ENCODE measurements at places on chromosomes 4 and X.

DNA sequence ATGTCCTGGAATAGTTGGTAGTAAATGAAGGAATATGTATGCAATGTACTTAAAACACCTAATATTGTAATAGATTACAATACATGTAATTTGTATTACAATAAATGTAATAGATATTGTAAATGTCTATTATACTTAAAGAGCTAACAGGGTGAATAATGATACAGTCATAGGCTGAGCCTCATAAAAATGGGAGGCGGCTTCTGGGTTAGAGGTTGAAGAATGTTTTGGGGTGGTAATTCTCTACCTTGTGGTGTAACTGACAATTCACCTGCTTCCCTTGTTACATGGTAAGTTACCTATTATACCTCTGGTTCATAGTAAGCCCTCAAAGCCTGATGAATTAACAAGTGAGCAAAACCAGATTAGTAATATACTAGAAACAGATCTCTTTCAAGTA, 26.0 kb downstream of the ATP8A1 start:
- H3K27me3 ChIP-seq, result no peaks in the 10 kb centered on the region
- no peak for DNase-seq
- H3K36me3 ChIP-seq, result no peaks in the 10 kb centered on the region
- no peak overlapping the region for H3K4me3 ChIP-seq
- H3K27ac ChIP-seq, result no peak overlapping the region

GRCh38 chr4:2116687-2117400, 57.7 kb downstream of the NAT8L start:
- no peaks in the 10 kb centered on the region for H3K27me3 ChIP-seq
- no peak overlapping the region for H3K27ac ChIP-seq
- H3K4me3 ChIP-seq, result no peak overlapping the region
- no peaks in the 10 kb centered on the region for H3K36me3 ChIP-seq

DNA sequence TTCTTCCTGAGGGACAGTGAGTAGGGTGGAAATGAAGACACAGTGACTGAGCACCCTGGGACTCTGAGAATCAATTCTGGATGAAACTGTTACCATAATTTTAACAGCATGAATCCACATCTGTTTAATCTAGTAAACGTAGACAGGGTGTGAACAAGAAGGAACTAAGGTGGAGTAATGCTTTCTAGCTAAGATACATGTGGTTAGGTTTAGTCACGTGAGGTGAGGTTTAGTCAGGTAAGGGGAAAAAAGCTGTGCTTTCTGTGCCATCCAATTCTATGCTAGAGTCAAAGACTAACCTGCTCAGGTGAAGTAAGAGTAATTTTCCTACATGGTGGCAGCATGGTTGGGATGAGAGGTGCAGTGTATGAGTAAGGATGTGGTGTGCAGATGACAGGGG, 54.0 kb upstream of the C4orf54 start:
- no peaks in the 10 kb centered on the region for H3K36me3 ChIP-seq
- no peaks in the 10 kb centered on the region for H3K27me3 ChIP-seq
- no peak for DNase-seq
- H3K27ac ChIP-seq, result no peak overlapping the region
- H3K4me3 ChIP-seq, result no peak overlapping the region

GRCh38 chrX:13074297-13075262, 30.2 kb upstream of the FAM9C start:
- H3K36me3 ChIP-seq, result no peaks in the 10 kb centered on the region
- no peak overlapping the region for H3K4me3 ChIP-seq
- no peaks in the 10 kb centered on the region for H3K27me3 ChIP-seq
- no peak for DNase-seq
- H3K4me1 ChIP-seq, result peaks cover 1% of the 10 kb centered on the region
- H3K27ac ChIP-seq, result no peak overlapping the region

DNA sequence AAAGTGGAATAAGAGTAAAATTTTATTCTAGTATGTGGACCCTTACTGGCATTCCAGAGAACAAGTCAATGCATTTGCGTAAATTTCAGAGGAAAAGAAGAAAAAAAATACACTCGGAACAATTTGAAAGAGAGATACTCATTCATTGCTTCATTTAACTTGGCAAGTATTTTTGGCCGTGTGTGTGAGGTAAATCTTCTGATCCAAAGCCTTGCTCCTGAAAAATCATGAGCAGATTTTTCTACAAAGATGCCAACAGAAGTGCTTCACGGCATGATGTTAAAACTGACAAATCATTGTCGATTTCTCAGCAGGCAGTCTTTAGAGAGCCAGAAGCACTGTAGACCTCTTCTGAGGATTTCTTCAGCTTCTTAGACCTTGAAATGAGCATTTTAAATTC, 194.0 kb downstream of the COX18 start:
- no peak overlapping the region for H3K27ac ChIP-seq
- no peak for DNase-seq
- H3K36me3 ChIP-seq, result no peaks in the 10 kb centered on the region

DNA sequence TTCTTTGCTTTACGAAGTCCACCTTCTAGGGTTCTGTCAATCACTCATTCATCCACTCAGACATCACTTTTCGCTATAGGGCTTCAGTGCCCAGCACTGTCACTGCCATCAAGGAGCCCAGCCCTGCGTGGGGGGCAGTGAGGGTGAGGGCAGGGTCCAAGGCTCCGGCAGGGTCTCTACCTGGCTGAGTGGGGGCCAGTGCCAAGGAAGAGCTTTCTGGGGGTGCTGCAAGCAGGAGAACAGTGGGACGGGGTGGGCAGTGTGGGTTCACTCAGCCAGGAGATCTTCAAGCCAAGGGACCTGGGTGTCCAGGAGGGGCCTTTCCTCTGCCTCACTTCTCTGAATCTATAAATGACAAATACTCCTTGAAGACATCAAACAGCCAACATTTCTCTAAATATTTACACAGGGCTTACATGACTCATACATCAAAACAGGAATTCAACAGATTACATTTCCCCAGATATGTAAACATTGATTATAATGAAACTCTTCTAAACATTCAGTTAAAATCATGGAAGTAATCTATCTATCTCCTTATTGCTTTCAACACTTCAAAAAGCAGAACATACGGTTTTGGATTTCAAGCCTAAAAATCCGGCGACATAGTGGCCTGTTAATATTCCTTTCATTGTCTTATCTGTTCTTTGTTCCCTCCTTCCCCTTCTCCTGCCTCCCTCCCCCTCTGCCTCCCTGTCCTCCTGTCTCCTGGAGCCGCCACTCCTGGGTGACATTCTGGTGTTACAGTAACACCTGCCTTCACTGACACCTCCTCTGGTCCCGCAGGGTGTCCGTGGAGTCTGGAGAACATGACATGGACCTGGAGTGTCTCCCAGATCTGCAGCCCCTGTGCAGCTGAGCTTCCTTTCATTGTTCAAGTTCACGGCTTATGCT, 94.4 kb upstream of the ADRA2C start:
- no peak for DNase-seq
- H3K4me1 ChIP-seq, result peaks cover 10% of the 10 kb centered on the region
- no peaks in the 10 kb centered on the region for H3K36me3 ChIP-seq
- H3K4me3 ChIP-seq, result no peak overlapping the region

- peaks cover 23% of the 10 kb centered on the region for H3K27me3 ChIP-seq
- H3K27ac ChIP-seq, result peak overlapping the region; percentile 51
Observed at GRCh38 chr4:82630079-82630478, 68.3 kb upstream of the TMEM150C start.

- H3K27me3 ChIP-seq, result peaks cover 8% of the 10 kb centered on the region
- H3K4me1 ChIP-seq, result no peaks in the 10 kb centered on the region
- no peak overlapping the region for H3K27ac ChIP-seq
Observed at GRCh38 chr4:158410272-158410671, 111.4 kb upstream of the RXFP1 start.

DNA sequence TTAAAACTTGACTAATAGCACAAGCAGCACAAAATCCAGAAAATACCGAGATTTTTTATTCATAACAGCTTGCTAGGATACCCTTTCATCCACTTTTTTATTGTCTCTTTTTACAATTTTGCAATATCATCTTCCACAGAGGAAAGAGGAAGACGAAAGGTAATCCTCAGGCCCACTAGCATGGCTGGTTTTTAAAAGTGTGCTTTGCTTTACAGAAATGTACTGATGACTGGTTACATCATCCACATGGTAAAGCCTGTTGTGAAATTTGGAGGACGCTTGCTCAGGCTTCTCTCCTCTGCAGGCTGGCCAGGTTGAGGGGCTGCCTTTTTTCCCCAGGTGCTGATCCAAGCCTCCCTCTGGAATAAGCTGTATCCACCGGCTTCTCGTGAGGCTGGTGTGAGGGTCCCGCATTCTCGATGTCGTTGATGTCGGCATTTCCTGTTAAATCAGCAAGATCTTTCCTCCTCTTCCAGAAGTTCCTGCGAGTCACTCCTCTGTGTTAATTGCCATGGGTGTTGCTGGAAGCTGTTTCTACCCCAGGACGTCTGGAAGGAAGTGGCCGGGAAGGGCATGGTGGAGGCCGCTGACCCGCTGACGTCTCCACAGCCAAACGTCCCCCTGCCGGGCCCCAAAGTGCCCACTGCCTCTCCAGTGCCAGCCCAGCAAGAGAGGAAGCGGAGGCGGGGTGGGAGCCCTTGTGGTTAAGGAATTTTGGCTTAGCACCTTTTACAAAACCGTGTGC, 5.8 kb upstream of the DGKQ start:
- no peak for DNase-seq
- H3K4me1 ChIP-seq, result no peaks in the 10 kb centered on the region
- H3K27me3 ChIP-seq, result peaks cover 3% of the 10 kb centered on the region
- no peaks in the 10 kb centered on the region for H3K36me3 ChIP-seq
- H3K27ac ChIP-seq, result no peak overlapping the region

GRCh38 chrX:2610246-2611170, 80.6 kb upstream of the CD99 start:
- peak overlapping the region; percentile 90 for H3K4me3 ChIP-seq
- peaks cover 22% of the 10 kb centered on the region for H3K4me1 ChIP-seq
- peaks cover 9% of the 10 kb centered on the region for H3K27me3 ChIP-seq
- H3K36me3 ChIP-seq, result peaks cover 24% of the 10 kb centered on the region
- no peak for DNase-seq

DNA sequence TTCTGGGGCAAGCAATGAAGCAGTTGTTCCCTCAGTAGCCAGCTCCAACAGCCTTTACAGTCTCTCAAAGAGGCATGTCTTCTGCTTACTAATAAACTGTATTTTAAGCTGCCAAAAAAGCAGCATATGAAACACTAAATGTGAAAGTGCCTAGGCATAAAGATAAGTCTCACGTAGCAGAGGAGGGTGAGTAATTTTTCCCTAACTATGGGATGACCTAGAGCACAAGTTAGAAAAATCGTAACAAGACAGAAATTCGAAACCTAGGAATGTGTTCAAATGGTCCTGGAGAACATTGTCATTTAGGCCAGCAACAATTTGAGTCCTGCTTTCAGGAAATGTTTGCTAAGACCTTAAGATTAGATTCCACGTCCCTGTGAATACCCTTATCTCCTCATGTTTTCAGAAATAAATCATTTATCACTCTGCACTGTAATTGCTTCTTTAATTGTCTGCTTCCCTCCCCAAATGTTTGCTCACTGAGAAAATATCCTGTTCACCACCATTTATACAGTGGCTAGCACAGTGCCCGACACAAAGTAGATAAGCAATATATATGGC, 222.2 kb downstream of the KCNIP4 start:
- peaks cover 10% of the 10 kb centered on the region for H3K4me1 ChIP-seq
- no peak for DNase-seq
- no peak overlapping the region for H3K4me3 ChIP-seq

- H3K36me3 ChIP-seq, result peaks cover 26% of the 10 kb centered on the region
- no peak for DNase-seq
- peaks cover 6% of the 10 kb centered on the region for H3K4me1 ChIP-seq
- no peak overlapping the region for H3K4me3 ChIP-seq
- no peaks in the 10 kb centered on the region for H3K27me3 ChIP-seq
- H3K27ac ChIP-seq, result no peak overlapping the region
Observed at GRCh38 chr4:70914000-70914399, 11.8 kb downstream of the MOB1B start.
